ENCODE measurements at places on chromosomes 12 and 14.

GRCh38 chr12:69284131-69284530, 44.8 kb downstream of the CPSF6 start:
- DNase-seq = peak; percentile 19

GRCh38 chr12:85644508-85644907, 191.7 kb downstream of the RASSF9 start:
- no peak for DNase-seq

DNA sequence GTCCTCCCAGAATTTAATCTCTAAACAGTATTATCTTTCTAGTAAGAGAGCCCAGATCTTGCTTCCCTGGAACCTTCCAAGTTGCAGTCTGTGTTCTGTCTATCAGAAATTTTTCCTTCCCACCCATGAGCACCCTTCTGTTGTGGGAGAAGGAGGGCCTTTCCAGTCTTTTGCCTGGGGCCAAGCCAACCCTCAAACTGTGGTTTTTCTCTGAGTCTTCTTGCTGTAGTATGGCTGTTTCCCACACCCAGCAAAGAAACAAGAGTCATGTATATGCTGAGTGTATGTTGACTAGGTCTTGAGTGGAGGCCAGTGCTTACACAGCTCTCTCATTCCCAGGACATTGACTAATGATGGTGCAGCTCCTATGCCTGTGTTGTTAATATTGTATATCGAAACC, 104.5 kb downstream of the TGFB3 start:
- DNase-seq = no peak

- no peak for DNase-seq
These were observed 68.0 kb upstream of the OSBPL8 start for GRCh38 chr12:76627346-76628135.

- no peak for DNase-seq
These were observed 458 bp downstream of the SSPN start for GRCh38 chr12:26195641-26196420.

DNA sequence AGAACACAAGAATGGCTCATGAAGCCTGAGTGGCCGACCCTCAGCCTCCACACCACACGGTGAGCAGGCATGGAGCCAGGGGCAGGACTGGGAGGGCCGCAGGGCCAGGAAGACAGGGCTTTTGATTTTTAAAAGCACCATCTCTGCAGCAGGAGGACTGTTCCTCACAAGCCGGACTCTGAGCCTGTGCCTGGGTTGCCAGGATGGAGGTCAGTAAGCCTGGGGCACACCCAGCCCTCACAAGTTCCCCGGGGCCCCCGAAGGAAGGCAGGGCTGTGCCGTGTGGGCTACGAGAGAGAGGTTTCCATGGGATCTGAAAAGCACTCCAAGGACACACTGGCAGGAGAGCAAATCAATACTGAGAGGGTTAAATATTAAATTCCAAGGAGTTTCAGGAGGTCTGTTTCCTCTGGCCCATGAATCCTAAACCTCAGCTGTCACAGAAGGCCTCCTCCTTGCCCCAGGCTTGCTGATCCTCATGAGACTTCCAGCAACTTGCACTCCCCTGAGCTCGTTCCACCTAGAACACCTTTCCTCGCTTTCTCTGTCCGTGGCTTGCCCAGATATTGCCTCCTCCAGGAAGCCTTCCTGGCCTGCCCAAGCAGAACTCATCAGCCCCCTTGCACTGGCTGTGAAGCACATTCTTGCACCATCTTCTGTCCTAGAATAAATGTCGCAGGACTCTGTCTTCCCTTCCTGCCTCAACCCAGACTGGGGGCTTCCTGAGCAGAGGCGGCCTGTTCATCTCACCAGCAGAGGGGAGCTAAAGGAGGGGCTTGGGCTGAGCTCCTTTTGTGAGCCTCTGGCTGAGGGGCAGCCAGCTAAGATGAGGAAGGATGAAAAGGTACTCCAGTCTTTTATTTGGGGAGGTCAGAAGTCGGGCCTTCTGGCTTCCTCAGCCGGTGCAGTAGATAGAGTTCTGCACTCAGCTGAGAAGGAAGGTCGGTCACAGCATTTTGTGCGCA, 64.6 kb downstream of the CCDC88C start:
- DNase-seq = no peak

DNA sequence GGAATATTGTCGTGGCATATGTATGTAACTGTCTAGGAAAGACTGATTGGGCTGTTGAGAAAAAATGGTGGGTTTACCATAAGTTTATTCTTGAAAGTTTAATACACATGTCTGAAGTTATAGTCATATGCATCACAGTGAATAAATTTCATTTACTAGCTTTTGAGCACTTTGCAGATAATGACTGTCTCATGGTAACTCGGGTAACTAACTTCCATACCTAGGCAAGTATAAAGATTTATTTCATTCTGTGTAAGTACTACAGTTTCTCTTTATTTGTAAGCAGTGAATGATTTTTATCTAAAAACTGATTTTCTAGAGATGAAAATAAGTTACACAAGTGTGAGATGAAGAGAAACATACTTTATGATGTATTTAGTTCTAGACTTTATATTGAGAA, 3.0 kb downstream of the USP15 start:
- no peak for DNase-seq

DNA sequence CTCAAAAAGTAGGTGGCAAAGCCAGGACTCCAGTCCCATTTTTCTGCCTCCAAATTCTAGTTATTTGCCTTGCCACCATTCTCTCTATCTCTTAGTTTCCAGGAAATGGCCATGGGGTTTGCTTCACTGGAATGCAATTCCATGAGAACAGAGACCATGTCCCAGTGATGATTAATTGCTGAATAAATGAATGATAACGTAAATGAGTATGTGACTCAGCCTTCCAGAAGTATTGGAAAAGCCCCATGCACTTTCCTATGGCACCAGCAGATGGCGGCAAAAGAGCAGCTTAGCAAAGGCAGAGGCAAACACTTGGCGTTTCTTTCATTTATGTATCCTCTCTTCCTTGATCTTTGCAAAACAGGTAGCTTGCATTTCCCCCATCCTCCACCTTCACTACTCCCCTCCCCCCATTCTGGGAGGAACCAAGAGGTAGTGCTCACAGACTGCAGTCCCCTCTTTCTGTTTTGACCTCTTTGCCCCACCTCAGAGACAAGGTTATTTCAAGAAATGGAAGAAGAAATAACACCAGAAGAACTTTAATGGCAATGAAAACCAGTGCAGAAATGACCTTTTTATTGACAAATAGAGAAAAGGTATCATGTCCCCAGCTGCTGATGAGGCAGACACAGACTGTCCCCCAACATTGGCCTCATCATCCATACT, 21.3 kb downstream of the TBX3 start:
- DNase-seq = peak; percentile 72

DNA sequence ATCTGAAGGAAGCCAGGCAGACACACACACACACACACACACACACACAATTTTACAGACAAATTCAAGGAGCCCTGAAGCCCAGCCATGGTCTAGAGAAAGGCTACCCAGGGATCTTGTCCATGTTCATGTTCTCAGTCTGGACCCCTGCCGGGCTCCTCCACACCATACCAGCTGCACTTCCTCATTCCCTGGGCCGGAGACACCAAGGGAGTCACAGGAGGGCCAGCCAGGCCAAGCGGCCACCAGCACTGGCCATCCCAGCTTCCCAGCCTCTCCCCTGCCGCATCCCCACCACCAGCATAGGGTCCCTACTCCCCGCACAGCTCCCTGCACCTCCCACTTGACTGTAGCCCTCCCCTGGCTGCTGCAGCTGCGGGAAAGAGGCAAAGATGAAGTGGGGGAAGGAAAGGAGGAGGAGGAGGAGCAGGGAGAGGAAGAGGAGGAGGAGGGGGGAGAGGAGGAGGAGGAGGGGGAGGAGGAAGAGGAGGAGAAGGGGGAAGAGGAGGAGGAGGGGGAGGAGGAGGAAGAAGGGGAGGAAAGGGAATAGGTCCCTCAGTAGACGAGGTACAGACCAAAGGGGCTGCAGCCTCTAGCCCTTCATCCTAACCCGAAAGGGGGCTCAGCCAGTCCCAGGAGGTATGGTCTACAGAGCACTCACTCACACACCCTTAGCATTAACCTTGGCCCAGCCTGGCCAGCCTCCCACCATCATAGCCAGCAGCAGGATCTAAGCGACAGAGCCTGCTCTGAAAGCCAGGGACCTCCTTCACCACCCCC, 293.2 kb downstream of the DPF3 start:
- DNase-seq = no peak

DNA sequence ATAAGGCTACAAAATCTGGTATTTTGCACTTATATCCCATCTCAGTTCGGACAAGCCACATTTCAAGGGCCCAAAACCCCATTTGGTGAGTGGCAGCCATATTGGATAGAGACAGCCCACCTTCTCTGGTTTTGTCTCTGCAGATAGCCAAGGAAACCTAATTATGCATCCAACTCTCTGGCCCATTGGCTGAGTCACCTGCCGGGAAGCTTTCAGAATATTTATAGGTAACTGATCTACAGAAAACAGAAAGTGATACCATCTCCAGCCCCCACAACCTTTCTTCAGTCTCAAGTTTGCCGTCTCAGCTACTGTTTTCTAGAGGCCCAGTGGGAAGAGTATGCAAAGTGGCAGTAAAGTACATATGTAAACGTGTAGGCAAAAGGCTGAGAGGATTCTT, 33.7 kb upstream of the PPP1CC start:
- peak; percentile 39 for DNase-seq

GRCh38 chr14:71776471-71777360, 155.5 kb upstream of the RGS6 start:
- no peak for DNase-seq

DNA sequence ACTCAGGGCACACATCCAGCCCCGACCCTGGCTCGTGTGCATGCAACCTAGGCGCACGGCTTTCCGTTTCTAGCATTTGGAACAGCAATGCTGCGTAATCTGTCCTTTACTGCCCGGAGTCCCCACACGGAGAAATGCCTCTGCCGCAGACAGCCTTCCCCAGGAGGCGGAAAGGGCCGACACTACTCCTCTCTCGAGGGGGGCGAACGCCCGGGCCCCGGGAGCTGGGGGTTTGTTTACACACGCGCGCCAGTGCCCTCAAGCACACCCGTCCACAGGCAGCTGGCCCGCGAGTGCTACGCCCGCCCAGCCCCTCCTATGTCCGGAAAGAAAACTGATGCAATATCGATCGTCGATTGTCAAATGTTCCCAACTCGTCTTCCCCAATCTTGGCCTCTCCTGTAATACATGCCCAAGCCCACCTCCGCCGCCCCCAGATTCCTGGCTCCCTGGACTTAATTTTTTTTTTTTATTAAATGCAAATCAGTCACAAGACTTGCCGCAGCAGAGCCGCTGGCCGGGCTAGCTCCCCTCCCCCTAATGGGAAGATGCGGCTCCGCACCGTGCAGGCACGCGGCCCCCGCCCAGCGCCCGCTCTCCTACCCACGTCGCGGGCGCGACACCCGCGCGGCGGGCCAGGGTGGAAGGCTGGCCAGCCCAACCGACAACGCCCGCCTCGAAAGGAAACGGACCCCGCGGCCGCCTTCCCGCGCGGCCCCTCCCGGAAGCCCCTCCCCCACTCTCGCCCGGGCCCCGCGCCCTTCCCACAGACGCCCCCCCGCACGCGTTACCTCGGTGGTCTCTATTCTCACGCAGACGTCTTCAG, 642 bp downstream of the SLC38A2 start:
- DNase-seq = no peak

GRCh38 chr14:68885226-68886108, 92.6 kb upstream of the ZFP36L1 start:
- DNase-seq = no peak

DNA sequence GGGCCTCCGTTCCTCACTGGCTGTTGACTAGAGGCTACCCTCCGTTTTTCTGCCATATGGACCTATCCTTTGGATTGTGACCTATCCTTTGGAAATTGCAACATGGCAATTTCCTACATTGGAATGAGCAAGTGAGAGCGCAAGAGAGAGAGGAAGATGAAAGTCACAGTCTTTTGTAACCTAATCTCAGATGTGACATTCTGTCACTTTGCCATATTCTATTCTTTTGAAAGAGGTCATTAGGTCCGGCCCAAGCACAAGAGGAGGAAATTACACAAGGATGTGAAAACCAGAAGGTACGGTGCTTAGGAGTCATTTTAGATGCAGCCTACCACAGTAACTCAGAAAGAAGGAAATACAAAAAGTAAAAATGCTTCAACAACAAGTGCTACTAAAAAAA, 47.3 kb upstream of the SRP54 start:
- DNase-seq = no peak

DNA sequence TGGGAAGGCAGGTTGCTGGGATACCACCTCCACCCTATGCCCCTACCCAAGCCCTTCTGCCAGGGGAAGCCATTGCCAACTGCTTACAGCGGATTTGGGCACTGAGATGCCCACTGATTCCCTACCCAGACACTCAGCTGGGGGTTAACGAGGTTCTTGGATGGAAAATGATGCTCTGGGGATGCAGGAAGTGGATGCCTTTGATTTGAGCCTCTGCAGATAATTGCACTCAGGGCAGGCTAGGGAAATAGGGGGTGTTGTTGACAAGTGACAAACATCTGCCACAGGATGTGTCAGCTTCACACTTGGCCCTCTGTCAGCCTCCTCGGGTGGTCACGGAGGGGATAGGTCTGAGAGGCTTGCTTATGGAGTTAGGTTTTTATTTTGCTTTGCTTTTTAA, 57.4 kb downstream of the RPH3A start:
- no peak for DNase-seq

DNA sequence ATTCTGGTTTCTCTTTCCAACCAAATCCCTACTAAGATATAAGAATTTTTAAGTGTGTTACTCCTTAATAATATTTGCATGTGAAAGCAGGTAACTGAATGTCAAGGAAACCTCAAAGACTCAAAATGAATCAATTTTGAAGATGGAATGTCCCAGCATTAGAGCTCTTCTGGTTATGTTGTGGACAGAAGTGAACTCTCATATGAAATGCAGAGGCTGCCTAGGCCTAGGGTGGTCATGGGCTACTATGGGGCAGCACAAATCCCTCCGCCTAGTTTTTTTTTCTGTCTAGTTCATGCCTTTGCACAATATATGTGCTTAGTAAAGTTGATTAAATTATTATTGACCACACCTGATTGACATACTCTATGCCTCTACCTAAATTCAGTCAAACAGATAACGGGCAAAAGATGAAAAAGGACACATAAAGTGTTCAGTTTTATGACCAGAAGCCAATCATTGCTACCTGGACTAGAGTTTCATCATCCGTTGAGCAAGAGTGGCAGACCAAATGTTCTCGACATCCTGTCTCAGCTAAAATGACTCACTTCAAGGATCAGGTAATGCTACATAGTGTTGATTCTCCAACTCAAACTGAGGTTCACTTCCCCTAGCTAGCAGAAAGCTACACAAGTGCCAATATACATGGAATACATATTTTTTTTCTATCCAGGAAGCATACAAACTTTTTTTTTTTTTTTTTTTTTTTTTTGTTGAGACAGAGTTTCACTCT, 1211.4 kb downstream of the VRK1 start:
- no peak for DNase-seq

- DNase-seq = no peak
These were observed 161.8 kb upstream of the PTPRQ start for GRCh38 chr12:80282226-80282625.

- DNase-seq = no peak
These were observed 125.5 kb downstream of the NT5DC3 start for GRCh38 chr12:103715494-103715893.

- no peak for DNase-seq
These were observed 101.3 kb downstream of the SRGAP1 start for GRCh38 chr12:63945777-63946176.

Data from kidney epithelial cell (primary cell).